GM12878 (cell line): ENCODE measurements at places on chromosomes 2 and 18. TPM values are rescaled to one million over a fixed set of nuclear protein-coding genes. Genes with fewer than 3 reads are reported as not detected.

DNA sequence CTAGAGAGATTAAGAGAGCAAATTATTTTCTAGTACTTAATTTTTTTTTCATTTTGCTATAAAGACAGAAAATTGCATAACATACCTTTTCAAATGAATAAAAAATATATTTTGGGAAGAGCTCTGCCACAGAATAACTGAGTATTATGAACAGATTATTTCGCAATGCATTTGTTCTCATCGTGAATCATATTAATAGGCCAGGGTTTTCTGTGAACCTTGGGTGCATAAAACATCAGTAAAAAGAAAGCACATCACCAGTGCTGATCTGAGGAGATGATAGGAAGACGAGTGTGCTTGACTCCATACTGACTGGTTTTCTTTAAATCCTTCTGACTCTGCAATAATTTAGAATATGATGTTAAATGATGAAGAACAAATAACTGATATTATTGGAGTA, 409.1 kb downstream of the CPS1 start:
- no peak for DNase-seq

DNA sequence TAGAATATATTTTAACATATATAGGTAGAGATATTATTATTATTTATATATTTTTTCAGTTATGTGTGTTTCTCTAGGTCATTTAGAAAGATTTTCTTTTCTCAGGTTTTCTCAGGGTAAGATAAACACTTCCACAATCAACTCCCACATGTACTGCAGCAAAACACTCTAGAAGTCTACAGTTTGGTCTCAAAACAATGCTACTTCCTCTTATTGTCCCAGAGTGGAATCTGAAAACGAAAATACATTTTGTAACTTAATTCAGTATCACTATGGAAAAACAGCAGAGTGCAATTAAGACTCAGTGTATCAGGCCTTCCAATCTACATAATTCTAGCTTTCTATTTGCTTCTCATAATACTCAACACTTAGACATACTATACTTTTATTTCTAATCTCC, 190.1 kb upstream of the SLC35G4 start:
- peak; percentile 9 for DNase-seq

DNA sequence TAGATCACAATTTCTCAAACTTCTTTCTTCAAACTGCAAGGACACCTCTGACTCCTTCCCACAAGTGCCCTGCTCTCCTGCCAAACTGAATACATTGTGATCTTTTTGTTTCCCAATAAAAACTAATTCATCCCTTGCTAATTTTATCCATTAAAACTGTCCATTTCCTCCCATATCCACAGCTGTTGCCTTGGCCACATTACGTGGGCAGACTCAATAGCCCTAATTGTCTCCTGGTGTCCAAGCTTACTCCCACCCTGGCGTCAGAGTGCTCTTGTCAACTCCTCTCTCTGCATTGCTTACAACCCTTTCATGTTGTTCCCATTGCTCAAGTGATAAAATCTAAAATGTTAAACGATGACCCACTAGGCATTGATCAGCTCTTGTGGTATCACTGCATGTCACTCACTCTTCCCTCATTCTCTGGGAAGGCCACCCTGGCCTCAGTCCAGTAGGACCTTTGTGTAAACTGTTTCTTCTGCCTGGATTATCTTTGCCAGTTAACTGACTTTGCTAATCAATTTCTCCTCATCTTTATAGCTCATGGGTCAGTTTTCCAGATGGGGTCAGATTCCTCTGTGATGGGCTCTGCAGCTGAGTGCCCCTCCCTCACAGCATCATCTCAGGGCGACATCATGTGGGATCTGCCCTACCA, 525.0 kb downstream of the SLC4A3 start:
- DNase-seq: no peak

GRCh38 chr18:78496079-78496478, 483.5 kb upstream of the SALL3 start:
- DNase-seq: no peak

DNA sequence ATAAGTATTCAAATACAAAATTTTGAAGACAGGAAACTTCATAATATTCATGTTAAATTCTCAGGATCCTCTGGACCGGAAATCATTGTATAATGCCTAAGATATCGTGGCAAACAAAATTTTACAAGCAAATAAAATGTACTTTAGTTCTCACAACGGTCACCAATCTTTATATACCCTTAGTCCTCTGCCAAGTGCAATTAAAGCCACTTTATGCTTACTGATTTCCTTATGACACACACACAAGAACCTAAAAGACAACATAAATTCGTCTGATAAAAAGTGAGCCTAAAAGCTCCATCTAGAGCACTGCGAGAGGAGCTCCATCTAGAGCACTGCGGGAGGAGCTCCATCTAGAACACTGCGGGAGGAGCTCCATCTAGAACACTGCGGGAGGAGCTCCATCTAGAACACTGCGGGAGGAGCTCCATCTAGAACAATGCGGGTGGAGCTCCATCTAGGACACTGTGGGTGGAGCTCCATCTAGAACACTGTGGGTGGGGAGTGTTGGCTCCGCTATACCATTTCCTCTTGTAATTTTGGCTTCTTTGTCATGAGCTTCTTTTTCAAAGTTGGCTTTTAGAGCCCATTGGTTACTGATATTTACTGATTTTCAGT, 15.9 kb downstream of the ATP8B1 start:
- no peak for DNase-seq

DNA sequence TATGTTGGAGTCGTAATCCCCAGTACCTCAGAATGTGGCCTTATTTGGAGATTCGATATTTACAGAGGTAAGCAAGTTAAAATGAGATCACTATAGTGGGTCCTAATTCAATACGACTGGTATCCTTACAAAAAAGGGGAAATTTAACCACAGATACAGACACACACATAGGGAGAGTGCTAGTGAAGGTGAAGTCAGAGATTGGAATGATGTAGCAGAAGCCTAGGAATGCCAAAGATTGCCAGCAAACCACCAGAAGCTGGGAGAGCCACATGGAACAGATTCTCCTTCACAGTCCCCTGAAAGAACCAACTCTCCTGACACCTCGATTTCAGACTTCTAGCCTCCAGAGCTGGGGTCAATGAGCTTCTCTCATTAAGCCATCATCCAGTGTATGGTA, 17.7 kb upstream of the ACTR3 start:
- DNase-seq: no peak

DNA sequence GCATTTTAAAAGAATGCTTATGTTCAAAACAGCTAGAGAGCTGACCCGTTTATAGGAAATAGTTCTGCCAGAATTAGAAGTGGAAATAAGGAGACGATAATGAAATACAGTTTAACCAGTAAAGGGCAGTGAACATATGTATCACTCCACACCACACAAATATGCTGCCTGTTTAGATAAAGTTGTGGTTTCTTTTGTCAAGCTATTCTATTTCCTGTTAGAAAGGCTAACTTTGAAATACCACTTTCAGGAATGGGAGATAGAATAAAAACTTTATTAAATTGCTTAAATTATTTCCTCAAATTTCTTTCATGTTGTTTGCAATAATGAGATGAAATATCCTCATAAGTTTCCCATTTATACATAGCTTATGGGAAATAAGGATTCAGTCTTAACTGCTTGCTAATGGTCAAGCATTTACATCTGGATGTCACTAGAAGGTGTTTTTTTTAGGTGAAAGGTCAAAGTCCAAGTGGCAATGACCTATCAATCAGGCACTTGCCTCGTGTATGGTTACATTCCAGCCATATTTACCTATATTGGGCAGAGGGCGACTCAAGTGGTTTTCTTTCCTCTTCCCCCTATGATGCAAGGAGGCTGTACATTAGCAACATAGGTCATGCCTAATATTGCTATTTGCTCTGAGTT, 148.9 kb downstream of the ZEB2 start:
- no peak for DNase-seq

GRCh38 chr2:99285526-99285925, 15.5 kb downstream of the LYG1 start:
- no peak for DNase-seq

DNA sequence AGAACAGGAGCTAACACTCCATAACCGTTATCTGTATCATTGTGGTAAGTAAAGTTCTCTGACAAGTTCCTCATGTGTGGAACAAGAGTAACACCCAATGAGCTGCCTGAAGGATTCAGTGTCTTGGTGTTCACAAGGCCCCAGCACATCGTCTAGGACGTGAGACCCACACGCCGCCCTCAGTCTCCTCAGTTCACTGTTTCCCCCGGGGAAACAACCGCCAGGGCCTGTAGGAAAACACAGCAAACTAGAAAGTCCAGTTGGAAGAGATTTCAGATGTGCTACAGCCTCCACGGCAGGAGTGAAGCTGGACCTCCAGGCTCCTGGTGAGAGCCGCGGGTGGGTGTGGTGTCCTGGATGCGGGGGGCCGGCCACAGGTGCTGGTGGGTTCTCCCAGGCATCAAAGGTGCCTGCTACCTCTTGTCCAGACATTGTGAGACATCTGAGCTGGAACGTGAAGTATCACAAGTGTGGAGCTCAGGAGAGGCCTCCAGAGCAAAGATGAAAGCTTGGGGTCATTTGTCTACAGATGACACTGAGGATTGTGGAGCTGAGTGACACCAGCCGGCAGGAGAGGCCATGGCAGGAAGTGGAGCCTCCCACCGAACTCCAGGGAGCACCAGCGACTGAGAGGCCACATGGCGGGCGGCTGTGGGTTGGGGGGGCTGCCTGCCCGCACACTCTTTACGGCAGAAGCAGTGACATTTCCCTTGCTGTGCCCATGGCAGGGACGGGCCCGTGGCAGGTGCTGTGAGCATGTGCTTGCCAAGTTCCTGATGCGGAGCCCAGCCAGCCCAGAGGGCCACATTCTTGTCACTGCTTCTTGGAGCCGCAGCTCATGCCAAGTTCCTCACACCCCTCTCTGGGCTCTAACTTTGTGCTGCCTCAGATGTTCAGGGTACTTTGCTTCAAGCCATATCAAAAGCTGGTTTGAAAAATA, 131.2 kb downstream of the TMEM18 start:
- DNase-seq: no peak

DNA sequence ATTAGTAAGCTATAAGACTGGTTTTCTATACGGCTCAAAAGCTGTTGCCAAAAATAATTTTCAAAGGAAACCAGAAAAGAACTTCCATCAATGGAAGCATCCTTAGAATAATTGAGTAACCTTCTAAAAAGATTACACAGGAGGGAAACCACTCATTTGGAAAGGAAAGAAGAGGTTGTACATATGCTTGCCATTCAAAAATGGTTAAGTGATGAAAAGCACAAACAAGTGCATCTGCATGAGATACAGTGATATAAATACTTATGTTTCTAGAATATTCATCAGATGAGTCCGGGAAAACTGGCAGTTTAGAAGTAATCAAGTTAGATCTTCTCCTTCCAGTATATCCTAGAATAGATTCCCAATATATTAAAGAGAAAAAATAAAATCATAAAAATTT, 20.1 kb upstream of the SMAD2 start:
- no peak for DNase-seq

- no peak for DNase-seq
Measured at GRCh38 chr2:21498016-21498415, 374.2 kb downstream of the TDRD15 start.

DNA sequence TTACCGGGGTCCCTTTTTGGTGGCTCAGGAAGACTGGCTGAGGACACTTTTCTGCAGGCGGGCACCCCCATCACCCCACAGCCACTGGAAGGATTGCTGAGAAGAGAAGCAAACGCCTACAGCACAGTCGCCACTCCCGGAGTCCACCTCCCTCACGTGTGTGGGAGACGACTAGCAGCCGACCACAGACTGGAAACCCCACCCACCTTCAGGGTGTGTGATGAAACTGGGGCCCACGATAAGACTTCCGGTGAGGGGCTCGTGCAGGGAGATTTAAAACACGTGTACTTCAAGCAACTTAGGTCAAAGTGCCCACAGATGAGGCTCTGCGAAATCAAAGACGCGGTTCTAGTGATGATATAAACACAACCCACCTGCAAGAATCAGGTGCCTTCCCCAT, 26.3 kb downstream of the MBP start:
- DNase-seq: no peak

- DNase-seq: no peak
Measured at GRCh38 chr2:102049756-102050443, 58.1 kb downstream of the IL1R2 start.

GRCh38 chr2:1432726-1433125, 19.5 kb downstream of the TPO start:
- DNase-seq: no peak

GRCh38 chr2:163157411-163157810, 318.8 kb upstream of the KCNH7 start:
- no peak for DNase-seq

DNA sequence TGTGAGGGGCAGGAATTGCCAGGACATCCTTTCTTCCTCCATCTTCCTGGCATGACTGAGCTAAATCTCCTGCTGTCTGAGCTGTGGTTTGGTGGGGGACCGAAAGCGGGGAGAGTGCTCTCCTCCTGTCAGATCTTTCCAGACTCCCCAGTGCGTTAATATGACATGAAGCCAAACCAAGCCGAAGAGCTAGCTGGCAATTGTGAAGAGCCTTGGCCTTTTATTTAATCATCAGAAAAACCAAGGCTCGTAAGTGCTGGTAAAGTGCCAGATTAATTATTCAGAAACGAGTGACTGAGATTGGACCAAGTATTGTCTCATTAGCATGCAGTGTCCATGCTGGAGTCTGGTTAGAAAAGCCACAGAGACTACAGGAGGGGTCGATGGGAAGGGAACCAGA, 14.5 kb upstream of the LRPPRC start:
- DNase-seq: no peak

DNA sequence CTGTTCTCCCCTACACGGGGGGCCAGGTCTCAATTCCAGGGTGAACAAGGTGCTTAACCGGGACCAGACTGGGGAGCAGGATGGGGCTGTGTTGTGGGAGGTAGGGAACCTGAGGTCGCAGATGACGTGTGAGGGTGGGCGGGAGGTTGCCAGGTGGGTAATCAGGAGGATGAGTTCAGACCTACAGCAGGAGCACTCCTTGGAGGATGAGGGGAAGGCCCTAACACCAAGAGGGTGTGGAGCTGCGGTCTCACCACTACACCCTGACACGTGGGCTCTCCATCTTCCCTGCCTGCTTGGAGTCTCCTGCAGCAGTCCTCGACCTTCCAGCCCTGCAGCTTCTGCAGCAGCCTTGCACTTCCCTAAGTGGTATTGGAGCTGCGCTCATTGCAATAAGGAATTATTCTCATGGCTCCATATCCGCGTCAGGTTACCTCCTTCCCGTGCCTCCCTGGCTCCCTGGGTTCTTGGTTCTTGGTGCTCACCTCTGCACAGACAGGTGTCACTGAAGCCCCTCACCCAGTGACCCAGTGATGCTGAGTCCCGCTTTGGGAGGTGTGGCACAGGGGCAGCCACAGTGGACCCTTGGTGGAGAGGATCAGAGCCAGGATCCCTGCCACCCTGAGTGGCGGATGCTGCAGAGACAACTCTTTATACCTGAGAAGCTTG, 15.5 kb downstream of the SH3BP4 start:
- no peak for DNase-seq

Gene ADCYAP1
- not detected in 2 replicates for polyA plus RNA-seq

Gene POTEJ
- polyA plus RNA-seq: not detected in 2 replicates

Gene GPAT2
- 0.05 TPM in 1 of 2 replicates, not detected in the other for polyA plus RNA-seq

Gene CTAGE1
- polyA plus RNA-seq: not detected in 2 replicates

Gene CCDC68
- polyA plus RNA-seq: not detected in 2 replicates

Gene CFAP65
- polyA plus RNA-seq: not detected in 2 replicates

Gene OSGEPL1
- 8.6 and 10.4 TPM in 2 replicates for polyA plus RNA-seq

Gene ABCG8
- not detected in 2 replicates for polyA plus RNA-seq

Gene LAPTM4A
- polyA plus RNA-seq: 62.2 and 62.9 TPM in 2 replicates

Gene AKAIN1
- not detected in 2 replicates for polyA plus RNA-seq

Gene ZAP70
- 1.3 and 2.3 TPM in 2 replicates for polyA plus RNA-seq

Gene ASB18
- not detected in 2 replicates for polyA plus RNA-seq

Gene PMAIP1
- 219 and 226 TPM in 2 replicates for polyA plus RNA-seq

Gene ADGRF3
- polyA plus RNA-seq: 1.4 and 1.7 TPM in 2 replicates

Gene SLC11A1
- 0.15 and 0.19 TPM in 2 replicates for polyA plus RNA-seq

Gene TMEM214
- 52.5 and 56.8 TPM in 2 replicates for polyA plus RNA-seq
